ENCODE measurements at places on chromosomes 5 and 9.

DNA sequence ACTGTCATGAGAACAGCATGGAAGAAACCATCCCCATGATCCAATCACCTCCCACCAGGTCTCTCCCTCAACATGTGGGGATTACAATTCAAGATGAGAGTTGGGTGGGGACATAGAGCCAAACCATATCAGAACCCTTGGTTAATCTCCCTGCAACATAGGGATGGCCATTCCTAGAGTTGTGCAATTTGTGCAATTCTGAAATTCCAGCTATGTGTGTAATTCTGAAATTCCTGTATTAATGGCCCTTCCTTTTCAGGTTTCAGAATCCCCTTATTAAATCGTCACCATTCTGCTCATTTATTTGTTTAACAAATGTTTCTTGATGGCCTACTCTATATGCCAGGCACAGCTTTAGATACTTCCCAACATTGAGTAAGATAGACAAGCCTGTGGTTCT lies 282.6 kb downstream of the SMARCA2 start:
- no peaks in the 10 kb centered on the region for H3K27me3 ChIP-seq
- no peaks in the 10 kb centered on the region for H3K36me3 ChIP-seq
- no peak overlapping the region for H3K4me3 ChIP-seq
- no peak overlapping the region for H3K27ac ChIP-seq

DNA sequence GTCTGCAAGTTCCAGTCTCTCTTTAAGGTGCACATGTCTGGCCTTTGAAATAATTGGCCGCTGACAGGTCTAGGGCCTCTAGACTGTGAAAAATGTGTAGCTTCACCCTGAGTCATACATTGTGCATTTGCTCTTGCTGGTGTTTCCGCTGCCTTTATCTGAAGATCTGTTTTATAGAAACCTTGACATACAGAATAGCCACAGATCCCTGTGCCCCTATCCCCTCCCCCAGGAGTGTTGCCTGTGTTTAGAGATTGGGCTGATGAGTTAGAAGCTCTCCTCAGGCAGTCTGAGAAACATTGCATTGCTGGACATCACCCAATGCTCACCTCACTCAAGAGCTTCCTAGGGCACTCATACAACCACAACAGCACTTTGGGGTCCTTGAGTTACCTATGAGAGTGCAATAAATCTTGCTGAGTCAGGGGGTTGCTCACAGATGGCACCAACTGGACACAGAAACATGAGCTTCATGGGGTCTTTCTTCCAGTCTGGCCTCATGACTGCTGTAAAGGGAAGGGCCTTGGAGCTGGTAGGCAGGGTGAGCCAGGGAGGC lies 3.8 kb upstream of the ZNF782 start:
- H3K27me3 ChIP-seq, result no peaks in the 10 kb centered on the region
- DNase-seq, result no peak
- peaks cover 11% of the 10 kb centered on the region for H3K4me1 ChIP-seq
- no peak overlapping the region for H3K4me3 ChIP-seq
- no peaks in the 10 kb centered on the region for H3K36me3 ChIP-seq

DNA sequence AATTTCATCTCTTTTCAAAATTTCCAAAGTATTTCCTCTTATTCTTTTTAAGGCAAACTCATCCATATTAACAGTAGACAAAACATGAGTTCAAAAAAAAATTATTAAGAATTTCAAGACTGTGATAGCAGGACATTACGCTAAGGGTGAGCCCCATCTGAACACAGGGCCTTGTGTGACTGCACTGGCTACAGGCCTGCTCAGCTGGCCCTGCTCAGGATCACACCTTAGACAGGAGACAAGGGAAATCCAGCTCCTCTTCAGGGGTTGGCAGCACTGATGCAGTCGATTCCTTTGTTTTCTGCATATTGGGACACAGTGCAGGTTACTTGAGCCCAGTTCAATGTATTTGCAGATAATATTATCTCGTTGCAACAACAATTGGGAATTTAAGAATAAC lies 444.7 kb downstream of the PLK2 start:
- H3K27me3 ChIP-seq, result no peaks in the 10 kb centered on the region
- DNase-seq, result no peak
- H3K4me1 ChIP-seq, result peaks cover 14% of the 10 kb centered on the region
- no peak overlapping the region for H3K4me3 ChIP-seq

DNA sequence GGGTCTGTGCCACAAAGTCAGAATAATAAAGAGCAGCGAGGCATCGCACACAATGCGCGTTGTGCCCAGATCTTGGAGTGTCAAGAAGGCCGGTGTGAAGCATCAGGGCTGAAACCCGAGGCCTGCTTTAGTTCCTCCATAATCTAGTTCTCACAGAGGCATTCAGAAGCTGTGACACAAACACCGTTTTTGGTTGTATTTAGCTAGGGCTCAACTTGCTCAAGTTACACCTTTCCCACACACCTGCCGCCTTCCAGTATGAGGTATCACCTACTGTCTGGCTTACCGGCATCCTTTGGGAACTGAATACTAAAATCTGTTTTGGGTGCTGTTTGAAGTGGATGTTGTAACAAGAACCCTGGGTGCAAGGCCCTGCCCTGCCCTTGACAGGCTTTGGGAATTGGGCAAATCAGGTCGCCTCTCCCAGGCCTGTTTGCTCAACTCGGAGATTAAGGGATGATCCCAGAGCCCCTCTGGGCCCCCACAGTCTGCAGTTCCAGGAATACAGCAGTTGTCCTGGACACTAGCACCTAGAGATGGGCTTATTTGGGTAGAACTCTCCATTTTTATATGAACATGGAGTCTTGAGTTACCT lies 27.0 kb downstream of the SLC25A25 start:
- peak overlapping the region; percentile 88 for H3K27ac ChIP-seq
- no peaks in the 10 kb centered on the region for H3K27me3 ChIP-seq
- no peaks in the 10 kb centered on the region for H3K36me3 ChIP-seq
- H3K4me1 ChIP-seq, result peaks cover 40% of the 10 kb centered on the region

- no peaks in the 10 kb centered on the region for H3K27me3 ChIP-seq
- no peaks in the 10 kb centered on the region for H3K4me1 ChIP-seq
- no peaks in the 10 kb centered on the region for H3K36me3 ChIP-seq
- no peak for DNase-seq
Observed at GRCh38 chr9:126116351-126117157, 210.1 kb upstream of the MVB12B start.

DNA sequence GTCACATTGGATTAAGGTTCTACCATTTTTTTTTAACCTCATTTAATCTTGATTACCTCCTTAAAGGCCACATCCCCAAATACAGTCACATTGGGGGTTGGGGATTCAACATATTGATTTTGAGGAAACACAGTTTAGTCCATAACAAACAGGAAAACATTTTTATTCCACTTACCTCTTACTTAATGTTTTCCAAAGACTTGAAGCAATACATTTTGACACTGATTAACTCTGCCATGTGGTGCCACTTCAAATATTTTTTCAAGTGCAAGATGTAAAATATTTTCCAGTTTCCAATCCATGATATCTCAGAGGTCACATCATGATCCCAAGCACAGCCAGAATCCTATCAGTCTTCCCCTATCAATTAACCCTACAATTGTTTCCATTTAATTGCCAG lies 548.0 kb downstream of the CSNK1G3 start:
- no peaks in the 10 kb centered on the region for H3K36me3 ChIP-seq
- H3K27ac ChIP-seq, result no peak overlapping the region
- peaks cover 40% of the 10 kb centered on the region for H3K4me1 ChIP-seq
- H3K27me3 ChIP-seq, result no peaks in the 10 kb centered on the region
- DNase-seq, result no peak

- no peaks in the 10 kb centered on the region for H3K4me1 ChIP-seq
- no peak overlapping the region for H3K4me3 ChIP-seq
- no peaks in the 10 kb centered on the region for H3K27me3 ChIP-seq
- no peaks in the 10 kb centered on the region for H3K36me3 ChIP-seq
Observed at GRCh38 chr5:132110195-132110594, 36.6 kb downstream of the CSF2 start.

Measured in thoracic aorta (tissue), 2 donors.